ENCODE measurements at places on chromosomes 3 and 15.

- DNase-seq: no peak
These were observed 27.2 kb downstream of the MRPL46 start for GRCh38 chr15:88440021-88440420.

GRCh38 chr15:73139041-73139743 lies 86.9 kb downstream of the NEO1 start:
- no peak for DNase-seq

GRCh38 chr15:55721554-55722185 lies 21.3 kb downstream of the PRTG start:
- DNase-seq: no peak

GRCh38 chr15:71424765-71425164 lies 309.5 kb downstream of the THSD4 start:
- no peak for DNase-seq

DNA sequence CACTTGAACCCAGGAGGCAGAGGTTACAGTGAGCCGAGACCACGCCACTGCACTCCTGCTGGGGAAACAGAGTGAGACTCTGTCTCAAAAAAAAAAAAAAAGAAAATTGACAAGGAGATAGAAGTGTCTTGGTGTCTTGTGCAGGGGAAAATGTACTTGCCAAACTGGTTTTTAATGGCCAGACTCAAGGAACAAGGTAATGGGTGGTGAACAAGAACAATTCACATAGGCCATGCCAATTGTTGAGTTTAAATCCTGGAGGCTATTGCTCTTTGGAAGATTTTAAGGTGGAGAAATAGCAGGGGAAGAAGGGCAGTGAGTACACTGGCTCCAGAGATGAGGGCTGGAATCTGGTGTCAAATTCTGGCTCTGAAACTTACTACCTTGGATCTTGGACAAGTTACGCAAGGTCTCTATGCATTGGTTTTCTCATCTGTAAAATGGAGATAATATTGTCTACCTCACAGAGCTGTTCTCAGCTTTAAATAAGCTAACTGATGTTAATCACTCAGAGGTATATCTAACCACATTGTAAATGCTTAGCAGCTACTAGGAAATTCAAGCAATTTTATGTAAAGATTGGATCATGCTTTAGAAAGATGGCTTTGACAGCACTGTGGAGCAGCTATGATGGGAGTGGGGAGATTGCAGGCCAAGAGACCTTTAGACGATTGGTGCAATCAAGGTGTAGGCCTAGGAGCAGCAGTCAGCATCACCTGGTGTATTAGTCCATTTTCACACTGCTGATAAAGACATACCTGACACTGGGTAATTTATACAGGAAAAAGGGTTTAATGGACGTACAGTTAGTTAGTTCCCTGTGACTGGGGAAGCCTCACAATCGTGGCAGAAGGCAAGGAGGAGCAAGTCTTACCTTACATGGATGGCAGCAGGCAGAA lies 78.3 kb downstream of the B3GALNT1 start:
- DNase-seq: no peak

GRCh38 chr3:1766384-1766783 lies 332.3 kb upstream of the CNTN4 start:
- DNase-seq: no peak

DNA sequence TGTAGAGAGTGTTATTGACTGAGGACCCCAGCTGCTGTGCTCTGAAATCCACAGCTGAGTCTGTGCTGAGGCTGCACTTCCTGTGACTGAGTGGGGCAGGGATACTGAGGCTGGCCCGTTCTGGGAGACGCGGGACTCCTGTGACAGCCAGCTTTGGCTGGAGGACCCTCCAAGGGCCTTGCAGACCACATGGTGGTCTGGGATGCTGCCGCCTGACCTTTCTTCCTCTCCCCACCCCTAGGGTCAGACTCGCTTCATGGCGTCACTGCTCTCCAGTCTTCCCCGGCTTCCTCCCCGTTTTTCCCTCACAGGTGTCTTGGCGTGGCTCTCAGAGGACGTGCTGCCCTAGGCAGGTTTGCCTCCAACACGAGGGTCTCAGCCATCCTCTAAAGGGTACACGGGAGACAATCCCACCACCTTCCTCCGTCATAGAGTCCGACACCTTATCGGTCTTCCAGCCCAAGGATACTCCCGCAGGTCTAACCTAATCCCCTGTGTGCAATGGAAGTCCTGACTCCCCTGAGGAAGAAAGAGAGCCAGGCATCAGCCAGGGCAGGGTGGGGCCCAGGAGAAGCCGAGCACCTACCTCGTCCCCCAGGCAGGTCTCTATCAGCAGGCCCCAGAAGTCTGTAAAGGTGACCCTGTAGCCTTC lies 19.9 kb upstream of the EHD4 start:
- no peak for DNase-seq

GRCh38 chr3:40961104-40961857 lies 238.0 kb upstream of the CTNNB1 start:
- DNase-seq: no peak

DNA sequence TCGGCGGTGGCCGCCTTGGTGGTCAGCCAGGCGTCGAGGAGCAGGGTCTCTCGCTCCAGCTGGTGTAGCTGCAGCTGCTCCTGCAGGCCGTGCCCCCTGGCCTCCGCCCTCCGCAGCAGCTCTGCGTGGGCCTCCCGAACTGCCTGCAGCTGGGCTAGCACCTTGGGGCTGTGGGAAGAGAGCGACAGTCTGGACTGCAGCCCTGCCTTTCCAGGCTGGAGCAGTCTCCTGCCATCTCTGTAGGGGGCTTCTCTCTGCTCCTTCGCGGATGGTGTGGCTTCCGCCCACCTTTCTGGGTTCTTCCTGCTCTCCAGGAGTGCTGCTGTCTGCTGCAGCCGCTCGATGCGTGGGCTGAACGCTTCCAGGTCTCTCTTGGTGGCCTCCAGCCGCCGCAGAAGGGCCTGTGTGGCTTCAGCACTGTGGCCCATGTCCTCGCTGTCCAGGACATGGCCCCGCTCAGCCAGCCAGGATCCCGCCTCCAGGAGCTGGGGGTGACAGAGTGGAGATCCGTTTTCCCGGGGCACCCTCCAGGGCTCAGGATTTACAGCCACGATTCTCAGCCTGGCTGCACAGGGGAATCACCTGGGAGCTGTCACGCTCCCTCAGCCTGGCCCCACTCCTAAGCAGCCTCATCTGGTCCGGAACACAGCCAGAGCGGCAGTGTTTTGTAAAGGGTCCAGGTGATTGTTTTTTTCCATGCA lies 16.8 kb downstream of the PLA2G4B start:
- no peak for DNase-seq

DNA sequence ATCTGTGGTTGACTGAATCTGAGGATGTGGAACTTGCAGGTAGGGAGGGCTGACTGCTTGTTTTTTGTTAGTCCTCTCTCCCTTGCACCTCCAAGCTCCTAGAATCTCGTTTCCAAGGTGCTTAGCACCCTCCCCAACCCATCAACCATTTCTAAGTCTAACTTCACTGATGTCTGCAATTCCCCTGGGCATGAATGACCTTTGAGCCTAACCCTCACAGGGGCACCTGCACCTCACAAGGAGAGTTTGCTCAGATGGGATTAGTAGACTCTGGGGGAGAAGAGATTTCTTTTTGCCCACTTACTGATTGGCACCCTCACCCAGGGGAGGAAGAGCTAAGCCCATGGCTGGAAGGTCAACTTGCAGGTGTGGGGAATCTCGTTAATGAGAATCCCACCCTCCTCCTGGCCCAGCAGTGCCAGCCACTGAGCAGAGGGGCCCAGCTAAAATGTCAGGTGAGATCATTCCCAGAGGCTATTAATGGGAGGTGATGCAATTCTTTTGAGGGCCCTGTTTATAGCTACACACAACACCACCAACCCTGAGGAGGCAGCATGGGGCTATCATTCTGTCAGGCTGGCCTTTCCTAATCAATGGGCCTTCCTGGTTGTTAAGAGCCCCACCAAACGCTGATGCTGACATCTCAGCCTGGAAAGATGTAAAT lies 81.6 kb upstream of the HERC1 start:
- DNase-seq: no peak

DNA sequence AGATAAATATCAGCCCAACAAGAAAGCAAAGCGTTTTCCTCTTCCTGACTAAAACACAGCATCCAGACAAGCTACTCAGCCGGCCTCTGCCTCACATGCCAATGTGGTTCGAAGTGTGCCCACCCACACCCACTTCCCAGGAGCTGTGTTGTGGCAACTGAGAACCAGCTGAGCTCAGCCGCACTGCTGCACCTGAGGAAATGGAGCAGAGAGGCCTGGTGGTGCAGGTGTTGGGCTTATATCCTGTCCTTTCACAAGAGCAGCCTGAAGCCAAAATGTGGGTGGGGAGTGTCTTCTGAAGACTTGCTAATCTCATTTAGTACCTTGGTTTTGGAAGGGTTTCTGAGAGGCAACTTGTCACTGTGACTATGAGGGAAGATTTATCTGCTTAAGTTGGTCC lies 23.0 kb upstream of the RETNLB start:
- DNase-seq: no peak

- DNase-seq: no peak
These were observed 30.0 kb downstream of the STARD5 start for GRCh38 chr15:81293728-81294515.

DNA sequence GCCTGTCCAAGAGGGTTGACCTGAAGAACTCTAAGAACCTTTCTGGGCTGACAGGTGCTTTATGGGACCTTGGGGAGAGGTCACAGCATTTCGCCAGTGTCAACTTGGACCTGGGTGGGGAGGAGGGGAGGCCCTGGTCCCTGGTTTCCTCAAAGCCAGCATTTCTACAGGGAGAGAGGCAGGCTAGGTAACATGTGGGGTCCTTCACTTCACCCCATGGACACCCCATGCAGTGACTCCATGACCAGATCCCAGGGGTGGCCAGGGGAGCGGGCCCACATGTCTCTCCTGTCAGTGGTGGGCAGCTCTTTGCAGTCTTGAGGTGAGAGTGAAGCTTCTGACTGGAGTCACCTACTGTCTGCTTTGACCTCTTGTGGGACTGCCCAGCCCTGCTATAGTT lies 35.8 kb downstream of the GOLGA6L10 start:
- DNase-seq: no peak

GRCh38 chr3:160641665-160642309 lies 35.2 kb upstream of the ARL14 start:
- no peak for DNase-seq

DNA sequence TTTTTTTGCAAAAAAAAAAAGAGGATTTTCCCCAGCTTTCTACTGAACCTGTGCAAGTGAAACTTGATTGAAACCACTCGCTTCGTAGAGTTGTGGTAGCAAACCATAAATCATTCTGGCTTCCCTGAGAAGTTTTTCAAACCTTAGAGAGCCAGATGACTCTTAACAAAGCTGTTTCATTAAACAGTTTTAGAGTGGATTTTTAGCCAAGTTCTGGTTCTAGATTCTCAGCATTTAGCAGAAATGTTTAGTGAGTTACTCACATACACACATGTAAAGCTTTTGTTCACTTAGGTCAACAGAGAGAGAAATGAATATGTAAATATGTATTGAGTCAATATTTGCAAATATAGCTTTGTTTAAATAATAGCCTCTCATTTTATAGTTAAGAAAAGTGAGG lies 18.1 kb upstream of the CCR9 start:
- no peak for DNase-seq

DNA sequence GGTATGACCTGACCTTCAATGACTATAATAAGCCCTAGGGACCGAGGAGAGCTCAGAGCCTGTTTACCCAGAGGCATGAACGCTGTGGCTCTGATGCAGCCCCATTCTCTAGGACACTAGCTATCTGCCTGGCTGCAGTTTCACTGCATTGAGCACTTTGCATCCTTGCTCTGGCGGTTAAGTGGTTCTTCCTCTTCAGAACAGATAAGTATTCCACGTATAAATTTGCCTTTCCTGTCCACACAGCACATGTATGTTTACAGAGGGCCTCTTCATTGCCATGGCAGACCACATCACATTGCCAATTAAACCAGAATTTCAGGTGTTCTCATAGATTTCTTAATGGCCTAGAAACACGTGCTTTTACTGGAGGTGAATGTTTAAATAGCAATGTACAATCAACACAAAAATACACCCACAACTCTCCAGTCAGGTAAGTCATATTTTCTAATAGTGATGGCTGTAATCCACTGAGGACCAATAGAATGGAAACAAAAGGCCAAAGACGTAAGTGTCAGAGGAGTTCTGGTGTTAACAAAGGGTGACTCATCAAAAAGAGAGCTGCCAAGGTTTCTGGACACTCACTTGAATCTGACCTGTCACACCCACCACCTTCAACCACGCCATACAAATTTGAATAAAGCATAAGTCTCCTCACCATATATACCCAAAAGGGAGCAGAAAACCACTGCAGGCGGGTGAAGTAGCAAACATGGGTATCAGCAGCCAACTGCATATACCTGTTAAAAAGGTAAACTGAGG lies 553.4 kb downstream of the OCA2 start:
- no peak for DNase-seq

DNA sequence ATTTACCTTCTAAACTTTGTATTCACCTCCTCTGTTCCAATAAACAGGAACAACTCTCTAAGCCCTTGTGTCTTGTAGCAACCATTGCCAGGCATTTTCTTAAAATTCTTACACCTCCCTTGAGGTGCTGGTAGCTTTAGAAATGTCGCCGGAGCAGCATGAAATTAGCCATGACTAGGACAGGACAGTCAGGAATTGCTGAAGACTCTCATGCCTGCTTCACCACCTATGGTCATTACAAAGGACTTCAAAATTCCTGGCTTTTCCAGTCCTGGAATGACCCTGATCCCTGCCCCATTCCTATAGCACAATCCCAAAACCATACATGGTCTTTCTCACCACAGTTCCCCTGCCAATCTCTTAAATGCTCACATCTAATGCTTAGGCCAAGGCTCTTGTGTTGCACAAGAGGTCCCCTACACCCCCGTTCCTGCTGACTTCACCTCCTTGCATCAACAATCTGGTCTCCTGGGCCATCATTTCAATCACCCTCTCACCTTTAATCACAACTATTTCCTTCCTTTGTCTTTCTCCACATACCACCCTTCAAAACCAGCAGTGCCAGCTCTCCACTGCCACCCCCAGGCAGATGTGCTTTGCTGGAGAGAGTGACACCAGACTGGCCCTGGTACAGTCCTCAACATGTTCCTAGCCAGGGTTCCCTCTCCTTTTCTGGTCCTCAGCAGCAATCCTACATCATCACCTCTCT lies 113.2 kb upstream of the TJP1 start:
- DNase-seq: no peak

GRCh38 chr3:127614928-127615589 lies 13.9 kb upstream of the PODXL2 start:
- no peak for DNase-seq

DNA sequence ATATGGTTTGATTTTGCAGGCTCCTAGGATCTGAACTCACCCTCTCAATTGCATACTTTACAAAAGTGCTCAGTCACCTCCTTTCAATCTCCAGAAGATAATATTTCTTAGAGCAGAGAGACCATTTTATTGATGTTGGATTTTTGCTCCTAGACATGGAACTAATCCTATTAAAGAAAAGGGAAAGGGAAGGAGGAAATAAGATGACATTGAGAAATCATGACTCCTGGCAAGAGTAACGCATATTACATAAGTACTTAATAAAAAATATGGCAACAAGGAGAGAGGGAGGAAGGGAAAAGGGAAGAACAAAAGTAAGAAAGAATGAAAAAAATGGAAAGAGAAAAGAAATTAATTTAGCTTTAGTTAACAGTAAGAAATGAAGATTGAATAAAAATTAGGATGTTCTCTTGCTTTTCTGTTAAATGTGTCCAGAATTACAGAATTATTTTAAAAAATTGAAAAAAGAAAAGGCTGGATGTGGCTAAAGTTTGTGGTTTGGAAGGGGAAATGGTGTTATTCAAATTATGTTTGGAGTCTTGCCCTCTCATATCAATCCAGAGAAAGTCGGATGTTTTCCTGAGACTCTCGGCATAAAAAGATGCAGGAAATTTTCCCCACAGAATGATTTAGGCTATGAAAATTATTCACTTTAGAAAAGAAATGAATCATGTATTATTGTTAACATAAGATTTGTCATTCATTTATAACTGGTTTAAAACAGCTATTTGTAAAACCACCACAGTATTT lies 474.0 kb downstream of the FGF12 start:
- DNase-seq: no peak

GRCh38 chr3:24475925-24476324 lies 18.7 kb downstream of the THRB start:
- DNase-seq: no peak
